ENCODE measurements at places on chromosomes 12 and 14.

- DNase-seq = no peak
Measured at GRCh38 chr12:46535907-46536306, 163.3 kb upstream of the SLC38A2 start.

DNA sequence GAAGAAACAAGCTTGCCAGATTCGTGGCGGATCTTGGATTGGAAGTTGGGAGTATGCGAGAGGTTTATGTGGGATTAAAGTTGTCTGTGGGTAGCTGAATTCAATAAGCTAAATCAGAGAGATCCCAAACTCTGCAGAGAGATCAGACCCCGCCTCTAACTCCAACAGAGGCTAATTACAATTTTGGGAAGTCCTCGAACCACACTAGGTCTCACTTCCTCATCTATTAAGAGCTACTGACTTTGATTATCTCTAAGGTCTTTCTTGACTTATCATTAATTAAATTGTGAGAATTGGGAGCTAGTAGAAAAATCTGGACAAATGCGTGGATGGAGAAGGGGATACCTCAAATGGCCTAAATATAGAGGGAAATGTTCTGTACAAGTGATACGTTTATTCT, 9.1 kb downstream of the NTF3 start:
- no peak for DNase-seq

DNA sequence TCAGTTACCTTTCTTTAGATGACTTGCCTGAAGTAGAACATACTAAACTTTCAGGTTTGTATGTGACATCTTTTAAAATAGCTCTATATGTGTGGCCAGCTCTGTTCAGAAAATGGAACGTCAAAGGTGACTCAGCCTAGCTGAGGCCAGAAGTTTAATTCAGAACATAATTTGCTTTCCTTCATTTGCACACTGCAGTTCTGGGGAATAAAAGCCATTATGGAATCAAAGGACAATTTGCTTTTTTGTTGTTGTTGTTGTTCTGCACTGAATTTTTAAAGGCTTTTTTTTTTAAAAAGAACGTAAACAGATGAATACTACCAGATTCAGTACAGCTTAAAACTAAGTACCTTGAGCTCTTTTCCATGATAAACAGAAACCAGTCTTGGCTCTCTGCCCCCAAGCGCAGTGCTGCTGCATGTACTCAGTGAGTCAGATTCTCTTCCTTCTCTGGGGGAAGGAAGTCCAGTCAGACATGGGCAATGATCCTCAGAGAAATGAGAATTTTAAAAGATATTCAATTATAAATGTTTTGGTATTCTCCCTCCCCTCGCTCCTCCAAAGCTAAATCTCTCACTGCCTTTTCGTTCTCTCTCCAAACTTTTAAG, 644.2 kb downstream of the NOVA1 start:
- no peak for DNase-seq

DNA sequence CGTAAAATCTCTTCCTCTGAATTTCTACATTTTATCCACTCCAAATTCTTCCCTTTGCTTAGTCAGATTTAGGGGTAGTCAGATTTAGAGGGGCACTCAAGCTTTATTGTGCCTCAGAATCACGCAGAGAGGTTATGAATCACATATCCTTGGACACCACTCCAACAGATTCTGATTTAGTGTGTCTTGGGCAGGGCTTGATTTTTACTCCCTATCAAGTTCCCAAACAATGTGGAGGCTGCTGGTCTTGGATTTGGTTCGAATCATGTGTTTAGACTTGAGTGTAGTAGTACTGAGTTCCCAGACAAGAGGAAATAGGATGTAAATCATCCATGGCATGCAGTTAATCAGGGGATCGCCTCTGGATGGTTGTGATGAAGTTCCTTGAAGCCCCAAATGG, 298.1 kb upstream of the CLEC14A start:
- DNase-seq = no peak

DNA sequence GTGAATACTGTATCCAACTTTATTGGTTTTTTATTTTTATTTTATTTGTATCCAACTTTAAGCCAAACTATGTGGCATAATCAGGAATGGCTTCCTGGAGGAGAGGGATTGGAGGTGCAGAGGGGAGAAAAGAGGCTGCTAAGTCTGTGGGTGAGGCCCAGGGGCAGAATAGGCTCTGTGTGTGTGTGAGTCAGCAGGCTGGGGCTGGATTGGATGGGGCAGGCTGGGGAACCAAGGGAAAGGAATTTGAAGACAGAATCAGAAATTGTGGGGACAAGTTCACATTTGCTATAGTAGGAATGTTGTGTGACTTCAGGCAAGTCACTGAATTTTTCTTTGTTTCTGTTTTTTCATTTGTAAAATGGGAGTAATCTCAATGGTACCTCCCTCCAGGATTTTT, 12.8 kb upstream of the RILPL1 start:
- no peak for DNase-seq

DNA sequence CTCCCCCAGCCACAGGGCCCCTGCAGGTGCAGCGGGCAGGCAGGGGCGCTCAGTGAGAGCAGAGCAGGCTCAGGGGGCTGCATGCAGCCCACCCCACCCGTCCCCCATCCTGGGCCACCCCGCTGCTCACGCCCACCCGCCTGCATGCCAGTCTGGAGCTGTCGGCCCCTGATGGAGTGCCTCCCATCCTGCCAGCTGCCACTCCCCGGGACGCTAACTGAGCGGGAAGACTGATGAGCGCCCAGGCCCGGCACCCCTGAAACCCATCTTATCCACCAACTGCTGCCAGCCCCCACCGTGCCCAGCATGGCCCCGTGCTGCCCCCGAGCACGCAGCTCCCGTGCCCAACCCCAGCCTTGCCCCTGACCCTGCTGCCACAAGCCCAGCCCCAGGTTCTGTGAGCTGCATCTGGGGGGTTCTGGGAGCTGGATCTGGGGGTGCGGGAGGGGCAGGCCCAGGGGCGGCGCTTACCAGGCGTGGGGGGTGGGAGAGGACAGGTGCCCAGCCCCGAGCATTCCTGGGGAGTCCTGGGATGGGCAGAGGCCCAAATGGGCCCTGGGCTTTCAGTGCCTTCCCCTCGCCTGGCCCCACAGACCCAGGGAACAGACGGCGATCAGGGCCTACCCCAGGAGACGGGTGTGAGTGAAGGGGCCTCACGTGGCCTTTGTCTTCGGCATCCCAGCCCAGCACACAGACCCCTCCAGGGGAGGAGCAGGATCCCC, 13.3 kb downstream of the AKT1 start:
- DNase-seq = no peak

GRCh38 chr12:57614178-57614947, 3.1 kb downstream of the ARHGEF25 start:
- no peak for DNase-seq

DNA sequence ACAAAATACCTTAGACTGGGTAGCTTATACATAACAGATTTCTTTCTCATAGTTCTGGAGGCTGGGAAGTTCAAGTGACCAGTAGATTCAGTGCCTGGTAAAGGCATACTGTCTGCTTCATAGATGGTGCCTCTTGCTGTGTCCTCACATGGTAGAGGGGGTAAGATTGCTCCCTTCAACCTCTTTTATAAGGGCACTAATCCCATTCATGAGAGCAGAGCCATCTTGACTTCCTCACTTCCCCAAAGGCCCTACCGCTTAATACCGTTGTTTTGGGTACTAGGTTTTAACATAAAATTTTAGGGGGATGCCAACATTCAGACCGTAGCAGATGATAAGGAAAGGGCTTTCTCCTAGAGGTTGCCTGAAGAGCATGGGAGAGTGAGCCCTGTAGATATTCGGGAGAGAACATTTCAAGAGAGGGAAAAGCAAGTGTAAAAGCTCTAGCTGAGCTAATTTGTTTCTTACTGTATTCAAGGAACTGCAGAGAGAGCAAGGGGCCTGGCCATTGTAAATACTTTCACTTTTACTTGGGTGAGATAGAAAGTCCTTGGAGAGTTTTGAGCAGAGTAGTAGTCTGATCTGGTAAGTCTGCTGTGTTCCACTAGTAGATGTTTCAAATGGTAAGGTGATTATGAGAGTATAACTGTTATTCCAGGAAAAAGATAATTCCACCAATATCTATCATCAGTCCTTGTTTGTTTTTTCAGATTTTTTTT, 27.3 kb downstream of the FRS2 start:
- DNase-seq = no peak

DNA sequence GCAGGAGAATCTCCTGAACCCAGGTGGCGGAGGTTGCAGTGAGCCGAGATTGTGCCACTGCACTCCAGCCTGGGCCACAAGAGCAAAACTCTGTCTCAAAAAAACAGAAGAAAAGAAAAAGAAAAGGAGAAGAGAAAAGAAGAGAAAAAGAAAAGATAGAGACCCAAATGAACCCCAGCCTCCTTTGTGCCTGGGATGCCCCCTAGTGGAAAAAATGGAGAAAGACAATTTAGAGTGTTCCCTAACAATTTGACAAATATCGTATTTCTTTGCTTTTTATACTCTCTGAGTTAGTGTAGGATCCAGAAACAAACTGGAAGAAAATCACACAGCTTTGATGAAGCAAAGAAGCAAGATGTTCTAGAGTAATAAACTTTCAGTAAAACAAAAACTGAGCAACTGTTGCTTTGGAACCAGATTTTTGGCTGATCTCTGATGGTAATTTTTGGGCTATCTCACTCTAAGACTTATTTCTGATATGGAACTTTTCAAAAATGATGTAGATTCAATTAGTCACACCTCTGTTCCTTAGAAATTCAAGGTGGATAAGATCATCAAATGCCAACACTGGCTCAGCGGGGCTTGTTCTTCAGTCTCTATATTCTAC, 18.6 kb upstream of the PRKAB1 start:
- peak; percentile 22 for DNase-seq

GRCh38 chr12:128818065-128819022, 5.4 kb downstream of the SLC15A4 start:
- no peak for DNase-seq

- no peak for DNase-seq
Measured at GRCh38 chr12:91954326-91954725, 191.3 kb downstream of the BTG1 start.

DNA sequence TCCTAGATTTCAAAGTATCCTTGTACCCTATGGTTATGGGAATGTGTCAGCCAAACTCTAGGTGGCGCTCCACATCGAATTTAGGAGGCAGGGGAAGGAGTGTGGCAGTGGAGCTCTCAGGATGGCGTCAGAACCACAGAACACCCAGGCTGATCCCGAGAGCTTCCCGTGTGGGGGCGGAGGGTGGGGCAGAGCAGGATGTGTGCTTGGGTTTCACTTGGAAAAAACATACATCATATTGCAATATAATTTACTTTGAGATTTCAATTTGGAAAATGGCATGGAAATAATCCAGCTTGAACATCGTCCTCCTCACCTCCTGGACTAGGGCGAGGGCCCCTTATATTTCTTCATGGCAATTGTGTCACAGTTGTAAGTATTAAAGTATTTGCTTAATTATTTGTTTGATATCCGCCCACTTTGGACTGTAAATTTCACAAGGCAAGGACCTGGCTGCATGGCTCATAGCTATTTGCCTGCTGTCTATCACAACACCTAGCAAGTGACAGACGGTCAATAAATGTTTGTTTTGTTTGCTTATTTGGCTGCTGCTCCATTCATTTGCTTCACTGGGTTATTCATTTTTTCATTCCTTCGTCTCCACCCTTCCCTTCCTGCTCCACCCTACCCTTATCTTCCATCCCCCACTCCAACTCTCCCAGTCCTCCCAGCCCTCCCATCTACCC, 221.5 kb upstream of the HMGA2 start:
- peak; percentile 88 for DNase-seq

DNA sequence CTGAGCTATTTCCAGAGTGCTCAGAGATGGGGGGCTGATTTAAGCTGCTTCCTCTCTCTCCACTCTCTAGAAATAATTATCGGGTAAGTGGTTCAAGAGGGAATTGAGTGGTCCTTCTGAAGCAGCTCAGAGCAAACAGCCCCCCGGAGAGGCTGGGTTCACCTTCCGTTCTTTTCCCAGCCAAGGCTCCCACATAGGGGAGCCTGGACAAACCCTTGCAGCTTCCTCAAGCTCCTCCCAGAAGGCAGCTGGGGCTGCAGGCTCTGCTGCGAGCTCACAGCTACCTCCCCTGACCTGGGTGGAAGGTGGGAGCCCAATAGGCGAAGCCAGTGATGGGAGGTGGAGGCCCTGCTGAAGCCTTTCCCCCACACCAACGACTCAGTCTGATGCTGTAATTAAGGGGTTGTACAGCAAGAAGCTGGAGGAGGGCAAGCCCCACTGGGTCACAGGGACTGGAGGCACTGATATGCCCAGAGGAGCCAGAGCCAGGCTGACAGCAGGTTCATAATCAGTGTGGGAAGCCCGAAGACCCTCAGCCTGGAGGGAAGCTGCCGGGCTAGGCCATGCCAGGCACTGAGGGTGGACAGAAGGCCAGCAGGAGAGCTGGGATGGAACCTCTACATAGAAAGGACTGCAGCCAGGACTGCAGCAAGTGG, 52.4 kb downstream of the ARL6IP4 start:
- DNase-seq = no peak

DNA sequence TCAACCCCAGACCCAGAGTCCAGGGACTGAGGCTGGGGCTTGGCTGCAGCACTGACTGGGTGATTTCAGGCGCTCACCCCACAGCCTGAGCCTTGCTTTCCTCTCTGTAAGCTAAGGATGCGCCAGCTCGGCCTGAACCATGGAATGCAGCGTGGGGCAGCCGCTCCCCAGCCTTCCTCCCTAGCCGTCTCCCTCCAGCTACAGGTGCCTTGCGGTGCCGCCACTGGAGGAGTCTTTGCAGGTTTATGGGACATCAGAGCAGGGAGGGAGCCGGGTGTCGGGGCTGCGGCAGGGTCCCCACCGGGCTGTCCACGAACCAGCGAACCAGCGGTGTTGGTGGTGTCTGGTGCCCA, 19.4 kb downstream of the PPP2R5C start:
- no peak for DNase-seq

DNA sequence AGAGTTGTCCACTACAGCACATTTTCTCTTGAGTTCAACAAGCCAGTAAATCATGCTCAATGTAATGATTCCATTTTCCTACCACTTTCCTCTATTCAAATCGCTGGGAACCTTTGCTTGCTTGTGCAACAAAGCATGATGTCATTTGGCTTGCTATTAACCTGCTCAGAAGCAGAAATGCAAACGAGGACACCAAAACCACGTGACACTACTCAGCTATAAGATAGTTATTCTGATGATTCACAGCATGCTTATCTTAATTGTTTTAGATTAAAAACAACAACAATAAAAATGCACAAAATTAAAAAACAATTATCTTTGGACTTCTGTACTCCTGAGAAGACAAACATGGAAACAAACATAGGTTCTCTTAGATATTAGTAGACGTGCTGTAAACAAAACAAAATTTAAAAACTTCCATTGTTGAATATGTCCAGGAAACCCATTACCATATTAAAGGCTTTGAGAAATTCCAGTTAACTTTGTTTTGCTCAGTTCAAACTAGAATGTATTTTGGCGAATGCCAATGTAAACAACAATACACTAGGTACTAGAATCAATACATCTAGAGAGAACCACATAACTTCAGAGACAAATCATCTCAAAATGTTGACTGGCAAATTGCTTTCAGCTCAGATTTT, 77.5 kb upstream of the KRAS start:
- DNase-seq = no peak

GRCh38 chr12:9707864-9708808, 24.8 kb downstream of the CLECL1 start:
- peak; percentile 19 for DNase-seq

GRCh38 chr12:12017798-12018197, 52.9 kb upstream of the BCL2L14 start:
- DNase-seq = no peak

- no peak for DNase-seq
Measured at GRCh38 chr14:95871531-95871930, 5.1 kb upstream of the TUNAR start.

Data from NCI-H460 (cell line).